Heart right ventricle (tissue), 16 donors: ENCODE measurements at places on chromosomes 5 and 9. TPM values are rescaled to one million over a fixed set of nuclear protein-coding genes. Genes with fewer than 3 reads are reported as not detected.

- DNase-seq, result no peak
Observed at GRCh38 chr9:112310826-112311225, 22.6 kb downstream of the PTBP3 start.

DNA sequence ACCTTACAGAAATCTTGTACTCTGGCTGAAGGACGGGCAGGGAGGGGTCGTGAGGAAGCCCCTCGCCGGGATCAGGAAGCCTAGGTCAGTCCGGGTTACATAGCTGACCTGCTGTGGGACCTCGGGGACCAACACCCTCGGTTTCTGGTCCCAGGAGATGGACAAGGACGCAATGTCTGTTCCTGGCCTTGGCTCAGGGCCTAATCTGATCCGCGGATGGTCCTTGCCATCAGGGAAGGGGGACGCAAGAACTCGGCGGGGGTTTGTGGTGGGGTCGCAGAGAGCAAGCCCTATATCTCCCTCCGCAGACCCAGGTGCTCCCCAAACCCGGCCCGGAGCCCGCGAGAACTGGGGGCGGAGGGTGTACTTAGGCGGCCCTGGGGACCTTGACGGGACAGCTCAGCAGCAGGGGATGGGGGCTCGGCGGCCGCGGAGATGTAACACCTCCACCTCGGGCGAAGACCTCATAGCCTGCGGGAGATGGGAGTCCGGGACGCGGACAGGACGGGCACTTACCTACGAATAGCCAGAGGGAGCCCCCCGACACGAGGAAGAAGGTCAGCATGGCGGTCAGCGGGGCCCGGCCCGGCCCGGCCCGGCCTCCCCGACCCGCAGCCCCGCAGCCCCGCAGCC, 353 bp downstream of the ACSL6 start:
- DNase-seq, result no peak

RECK gene
- total RNA-seq, result 4.1 TPM

GRCh38 chr9:16640649-16641048, 229.8 kb downstream of the BNC2 start:
- DNase-seq, result no peak

- DNase-seq, result no peak
Observed at GRCh38 chr9:34520505-34521385, 2.0 kb downstream of the ENHO start.

DNA sequence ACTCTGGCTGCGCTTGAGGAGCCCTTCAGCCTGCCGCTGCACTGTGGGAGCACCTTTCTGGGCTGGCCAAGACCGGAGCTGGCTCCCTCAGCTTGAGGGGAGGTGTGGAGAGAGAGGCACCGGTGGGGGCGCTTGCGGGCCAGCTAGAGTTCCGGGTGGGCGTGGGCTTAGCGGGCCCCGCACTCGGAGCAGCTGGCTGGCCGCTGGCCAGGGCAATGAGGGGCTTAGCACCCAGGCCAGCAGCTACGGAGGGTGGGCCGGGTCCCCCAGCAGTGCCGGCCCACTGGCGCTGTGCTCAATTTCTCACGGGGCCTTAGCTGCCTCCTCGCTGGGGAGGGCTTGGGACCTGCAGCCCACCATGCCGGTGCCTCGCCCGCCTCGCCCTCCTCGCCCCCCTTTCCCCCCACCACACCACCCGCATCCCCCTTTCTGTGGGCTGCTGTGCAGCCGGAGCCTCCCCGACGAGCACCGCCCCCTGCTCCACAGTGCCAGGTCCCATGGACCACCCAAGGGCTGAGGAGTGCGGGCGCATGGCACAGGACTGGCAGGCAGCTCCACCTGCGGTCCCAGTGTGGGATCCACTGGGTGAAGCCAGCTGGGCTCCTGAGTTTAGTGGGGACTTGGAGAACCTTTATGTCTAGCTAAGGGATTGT, 954.5 kb downstream of the DTWD2 start:
- DNase-seq, result peak; percentile 9

- no peak for DNase-seq
Observed at GRCh38 chr9:134190232-134191121, 26.1 kb upstream of the RNU6ATAC start.

DNA sequence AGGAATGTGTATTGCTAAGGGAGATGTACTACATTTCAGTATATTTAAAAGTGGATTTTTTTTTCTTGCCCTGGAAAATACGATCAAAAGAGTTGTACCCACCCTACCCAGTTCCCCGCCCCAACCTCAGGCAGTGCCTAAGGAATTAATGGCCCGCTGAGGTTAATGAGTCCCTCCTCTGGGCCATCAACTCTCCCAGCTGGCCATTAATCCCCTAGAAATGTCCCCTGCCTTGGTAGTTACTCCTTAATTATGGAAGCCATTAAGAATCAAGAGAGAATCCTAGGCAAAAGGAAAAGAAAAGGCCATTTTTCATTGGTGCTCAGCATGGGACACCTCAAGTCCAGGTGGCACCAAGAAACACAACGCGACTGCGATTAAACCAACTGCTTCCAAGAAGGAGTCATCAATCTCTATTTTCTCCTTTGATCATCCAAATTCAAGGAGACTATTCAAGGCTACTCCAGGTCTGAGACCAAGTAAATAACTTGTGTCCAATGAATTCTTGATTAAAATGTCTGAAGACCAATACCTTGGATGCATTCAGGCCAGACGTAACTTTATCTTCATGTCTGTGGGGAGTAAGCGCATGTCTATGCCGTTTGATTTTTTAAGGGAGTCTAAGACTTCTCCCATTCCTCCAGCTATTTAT, 1962.2 kb upstream of the WWC1 start:
- no peak for DNase-seq

GRCh38 chr5:99272576-99272975, 343.8 kb upstream of the CHD1 start:
- DNase-seq, result no peak

DNA sequence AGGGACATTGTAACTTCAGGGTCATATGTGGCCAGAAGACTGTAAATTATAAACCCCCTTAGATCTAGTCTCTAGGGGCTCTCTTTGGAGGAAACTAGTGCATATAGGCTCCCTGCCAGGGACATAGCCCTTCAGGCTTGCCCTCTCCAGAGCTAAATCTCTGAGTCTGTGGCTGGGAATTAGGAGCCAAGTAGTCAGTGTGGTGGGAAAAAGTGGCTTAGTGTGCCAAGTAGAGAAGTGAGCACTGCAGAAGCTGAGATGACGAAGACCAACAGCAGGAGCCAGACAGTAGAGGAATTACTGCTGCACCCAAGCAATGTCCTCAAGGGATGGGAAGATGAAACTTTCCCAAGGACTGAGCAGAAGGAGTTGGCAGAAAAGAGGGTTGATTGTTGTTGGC, 71.2 kb downstream of the CWC27 start:
- DNase-seq, result no peak

DNA sequence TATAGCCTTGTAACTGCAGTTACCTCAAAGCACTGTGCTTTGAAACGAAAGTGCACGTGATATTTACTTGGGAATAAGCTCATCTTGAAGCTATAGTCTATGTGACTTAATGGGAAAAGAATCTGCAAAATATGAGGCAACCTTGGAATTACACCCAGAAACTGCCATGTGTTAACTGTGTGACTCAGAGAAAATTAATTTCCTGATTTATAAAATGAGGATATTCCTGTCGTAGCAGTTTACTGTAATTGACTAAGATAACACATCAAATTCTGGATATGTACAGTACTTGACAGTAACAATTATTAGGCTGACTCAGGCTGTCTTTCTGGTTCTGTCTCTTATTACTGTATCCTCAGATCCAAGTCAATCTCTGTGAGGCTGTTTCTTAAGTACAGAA, 1079.9 kb upstream of the ACO1 start:
- no peak for DNase-seq

DNA sequence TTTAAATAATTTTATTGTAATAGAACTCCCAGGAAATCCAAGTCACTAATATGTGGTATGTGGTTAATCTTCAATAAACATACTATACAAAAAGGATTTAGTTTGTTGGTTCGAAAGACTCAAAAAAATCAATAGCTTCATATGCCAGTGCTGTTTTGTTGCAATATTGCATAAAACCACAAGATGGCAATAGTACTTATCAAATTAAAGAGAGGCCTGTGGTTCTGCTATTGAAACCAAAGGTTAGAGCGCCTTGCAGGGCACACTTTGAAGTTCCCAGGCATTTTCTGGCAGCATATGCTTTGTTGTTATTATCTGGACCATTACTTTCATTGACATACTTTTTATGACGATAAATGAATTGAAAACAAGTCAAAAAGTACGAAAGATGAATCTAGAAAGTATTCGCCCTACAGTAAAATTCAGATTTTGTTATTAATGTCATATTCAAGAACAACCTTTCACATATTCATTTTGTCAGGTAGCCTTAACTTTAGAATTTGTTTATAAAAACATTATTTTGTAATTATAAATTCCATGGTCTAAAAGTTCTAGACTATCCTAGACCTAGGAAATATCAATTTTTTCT, 316.3 kb downstream of the MCTP1 start:
- peak; percentile 24 for DNase-seq

- no peak for DNase-seq
Observed at GRCh38 chr5:68339921-68340321, 124.4 kb downstream of the PIK3R1 start.

GRCh38 chr5:128378196-128378595, 159.8 kb downstream of the FBN2 start:
- DNase-seq, result no peak
